HepG2 (cell line): ENCODE measurements at places on chromosomes 1 and 21.

DNA sequence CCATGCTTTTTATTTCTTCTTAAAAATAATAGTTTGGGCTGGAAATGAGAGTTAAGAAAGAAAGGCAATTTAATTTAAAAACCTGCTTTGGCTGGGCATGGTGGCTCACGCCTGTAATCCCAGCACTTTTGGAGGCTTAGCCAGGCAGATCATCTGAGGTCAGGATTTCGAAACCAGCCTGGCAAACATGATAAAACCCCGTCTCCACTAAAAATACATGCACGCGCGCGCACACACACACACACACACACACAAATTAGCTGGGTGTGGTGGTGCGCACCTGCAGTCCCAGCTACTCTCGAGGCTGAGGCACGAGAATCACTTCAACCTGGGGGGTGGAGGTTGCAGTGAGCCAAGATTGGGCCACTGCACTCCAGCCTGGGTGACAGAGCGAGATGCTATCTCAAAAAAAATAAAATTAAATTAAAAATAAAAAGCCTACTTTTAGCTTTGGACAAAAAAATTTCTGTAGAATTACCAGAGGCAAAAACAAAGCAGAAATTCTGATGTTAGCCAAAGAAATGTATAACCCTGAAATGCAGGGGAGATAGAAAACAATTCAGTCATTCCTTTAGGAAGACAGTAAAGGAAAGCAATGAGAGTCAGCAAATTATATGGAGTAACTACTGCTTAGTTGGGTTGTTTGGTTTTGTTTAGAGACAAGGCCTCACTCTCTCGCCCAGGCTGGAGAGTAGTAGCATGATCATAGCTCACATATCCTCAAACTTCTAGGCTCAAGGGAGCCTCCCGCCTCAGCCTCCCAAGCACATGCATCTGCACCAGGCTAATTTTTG, 15.7 kb upstream of the IPP start:
- no peak for DNase-seq

- DNase-seq, result no peak
These were observed 105.8 kb downstream of the SIK1 start for GRCh38 chr21:43321111-43321510.

- DNase-seq, result no peak
These were observed 32.7 kb downstream of the SUSD4 start for GRCh38 chr1:223331301-223331700.

DNA sequence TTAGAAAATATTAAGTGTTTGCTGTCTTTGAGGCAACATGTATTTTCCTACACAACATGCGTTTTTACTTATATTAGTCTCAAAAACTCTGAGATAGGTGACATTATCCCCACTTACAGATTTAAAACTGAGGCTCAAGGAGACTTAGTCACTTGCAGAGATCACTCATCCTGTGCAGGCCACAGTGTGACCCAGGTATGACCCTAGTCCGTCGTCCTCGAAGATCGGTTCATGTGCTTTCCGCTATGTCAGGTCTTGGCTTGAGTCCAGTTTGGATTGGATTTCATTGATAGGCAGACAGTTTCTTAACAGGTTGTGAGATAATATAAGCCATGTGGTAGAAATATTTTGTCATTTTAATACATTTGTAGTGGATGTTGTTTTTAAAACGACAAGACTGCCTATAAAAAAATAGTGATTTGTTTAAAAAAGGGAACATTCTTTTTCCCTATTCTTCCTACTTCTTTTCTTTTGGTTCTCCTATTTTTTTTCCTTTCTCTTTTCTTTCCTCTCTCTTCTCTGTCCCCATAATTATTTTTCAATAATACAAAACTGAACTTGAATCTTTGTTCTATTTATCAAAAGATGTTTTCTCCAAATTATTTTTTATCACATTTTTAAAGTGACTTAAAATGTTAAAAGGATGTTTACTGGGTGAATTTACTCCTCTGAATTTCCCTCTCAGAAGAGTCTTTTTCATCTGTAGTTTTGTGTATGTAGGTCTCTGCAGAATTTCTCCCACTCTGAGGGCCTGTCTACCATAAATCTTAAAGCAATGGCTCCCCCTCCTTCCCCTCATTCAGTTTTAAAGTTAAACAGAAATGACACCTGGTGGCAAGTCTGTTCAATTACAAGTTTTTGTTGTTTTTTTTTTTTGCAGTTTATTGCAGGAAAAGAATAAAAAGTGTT, 81.8 kb downstream of the PHTF1 start:
- peak; percentile 35 for DNase-seq

- no peak for DNase-seq
These were observed 320.7 kb downstream of the PTPRU start for GRCh38 chr1:29557066-29557465.

DNA sequence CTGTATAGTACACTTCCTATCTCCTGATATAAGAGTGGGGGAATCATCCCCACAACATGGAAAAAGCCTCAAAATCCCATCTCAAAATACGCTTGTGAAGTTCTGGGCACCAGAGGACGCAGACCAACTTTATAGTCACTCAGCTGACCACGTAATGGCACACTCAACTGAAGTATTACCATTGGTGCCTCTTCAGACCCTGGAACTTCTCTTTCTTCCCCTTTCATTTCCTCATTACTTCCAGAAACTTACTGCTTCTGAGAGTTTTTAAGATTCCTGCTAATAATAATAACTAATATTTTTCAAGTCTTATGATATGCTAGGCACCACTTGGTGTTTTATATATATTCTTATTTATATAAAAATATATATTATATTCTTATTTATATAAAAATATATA, 202.6 kb downstream of the PTPRC start:
- DNase-seq, result no peak

GRCh38 chr1:238264951-238265350, 374.2 kb upstream of the ZP4 start:
- no peak for DNase-seq

DNA sequence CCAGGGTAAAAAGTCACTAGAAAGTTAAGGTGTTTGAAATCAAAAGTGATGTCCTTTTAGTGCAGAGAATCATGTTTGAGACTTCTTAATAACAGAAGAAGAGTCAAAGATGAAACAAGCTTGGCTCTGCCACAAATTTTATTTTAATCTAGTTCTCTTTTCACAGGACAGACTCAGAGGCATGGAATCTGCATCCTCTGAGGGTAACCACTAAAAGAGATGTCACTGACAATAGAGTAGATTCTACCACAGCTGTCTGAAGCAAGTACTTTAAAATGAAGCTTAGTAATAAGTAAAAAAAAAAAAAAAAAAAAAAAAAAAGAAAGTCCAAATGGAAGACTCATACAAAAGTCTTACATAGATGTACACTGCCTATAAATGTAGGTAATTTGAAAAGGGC, 519.7 kb upstream of the PRMT6 start:
- DNase-seq, result no peak

DNA sequence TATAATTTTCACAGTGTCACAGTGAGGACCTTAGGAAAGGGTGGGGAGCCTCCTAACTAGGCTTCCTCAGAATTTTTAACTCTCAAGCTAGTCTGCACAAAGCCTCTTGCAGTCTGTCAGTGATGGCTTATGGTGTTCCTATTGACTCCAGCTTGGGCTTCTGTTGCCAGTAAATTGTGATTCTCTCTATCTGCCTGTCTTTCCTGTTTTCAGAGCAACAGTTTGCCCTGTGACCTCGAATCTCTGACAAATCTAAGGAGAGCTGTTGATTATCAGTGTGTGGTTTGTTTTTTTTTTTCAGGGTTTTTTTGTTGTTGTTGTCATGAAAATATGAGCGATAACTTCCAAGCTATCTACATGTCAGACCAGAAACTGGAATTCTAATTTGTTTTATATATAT, 423.2 kb upstream of the B3GALT2 start:
- no peak for DNase-seq

DNA sequence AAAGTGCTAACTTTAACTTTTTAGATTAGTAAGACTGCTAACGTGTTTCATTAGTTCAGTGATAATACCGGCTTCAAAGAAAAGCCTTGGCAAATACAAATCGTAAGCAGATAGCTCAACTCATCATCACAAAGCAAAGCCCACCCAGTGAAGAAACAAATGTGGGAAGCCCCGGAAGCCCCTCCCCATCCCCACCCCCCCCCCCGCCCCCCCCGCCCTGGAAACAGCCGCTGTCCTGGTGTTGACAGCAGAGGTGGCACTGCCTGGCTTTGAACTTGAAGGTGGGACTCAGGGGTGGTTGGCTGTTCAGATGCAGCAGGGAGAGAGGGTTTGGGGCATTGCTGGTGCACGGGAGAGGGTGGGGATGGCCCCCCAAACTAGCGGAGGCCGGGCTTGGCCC, 14.1 kb downstream of the PDXK start:
- no peak for DNase-seq

GRCh38 chr1:85473390-85473789, 8.4 kb upstream of the DDAH1 start:
- peak; percentile 10 for DNase-seq
